ENCODE measurements at places on chromosomes 4 and X. TPM values are rescaled to one million over a fixed set of nuclear protein-coding genes. Genes with fewer than 3 reads are reported as not detected.

DNA sequence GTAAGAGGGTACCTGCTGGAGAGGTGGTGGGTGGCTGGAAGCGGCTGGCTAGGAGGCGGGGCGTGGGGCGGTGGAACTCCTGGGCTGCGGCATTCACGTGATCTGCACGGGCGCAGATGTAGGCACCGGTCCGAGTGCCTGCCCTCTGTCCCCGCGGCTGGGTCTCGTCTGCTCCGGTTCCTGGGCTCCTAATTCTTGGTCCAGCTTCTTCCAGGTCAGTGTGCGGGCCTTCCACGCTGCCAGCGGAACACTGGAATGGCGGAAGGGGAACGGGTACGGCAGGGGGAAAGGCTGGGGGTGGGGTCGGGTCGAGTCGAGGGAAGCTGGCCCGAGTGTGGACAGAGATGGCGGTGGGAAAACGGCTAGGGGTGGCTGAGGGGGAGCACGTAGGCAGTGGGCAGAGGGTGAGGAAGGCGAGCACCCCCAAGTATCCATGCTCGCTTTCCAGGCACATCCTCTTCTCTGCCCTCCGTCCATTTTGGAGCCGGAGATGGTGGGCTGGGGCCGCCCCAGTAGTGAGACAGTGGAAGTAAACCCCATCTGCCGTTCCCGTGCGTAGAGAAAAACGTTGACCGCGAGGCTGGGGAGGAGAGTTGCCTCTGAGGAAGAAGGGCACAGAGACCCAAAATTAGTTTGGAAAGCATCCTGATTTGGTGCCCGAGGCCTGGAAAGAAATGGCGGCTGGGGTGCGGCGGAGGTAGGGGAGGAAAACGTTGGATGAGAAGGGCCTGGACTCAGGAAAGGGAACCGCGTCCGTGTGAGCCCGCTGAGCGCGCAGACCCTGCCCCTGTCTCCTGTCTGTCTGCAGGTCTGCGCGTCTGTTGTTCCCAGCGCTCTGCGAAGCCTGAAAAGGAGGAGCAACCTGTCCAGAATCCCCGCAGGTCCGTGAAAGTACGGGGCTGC, at the start of gene TCEAL4:
TCEAL4 (plus strand) TSS at position 105 of the 903 bp plus-strand sequence. CDS start 1,161 bp downstream, outside the sequence.
- peak; percentile 36 for DNase-seq

DNA sequence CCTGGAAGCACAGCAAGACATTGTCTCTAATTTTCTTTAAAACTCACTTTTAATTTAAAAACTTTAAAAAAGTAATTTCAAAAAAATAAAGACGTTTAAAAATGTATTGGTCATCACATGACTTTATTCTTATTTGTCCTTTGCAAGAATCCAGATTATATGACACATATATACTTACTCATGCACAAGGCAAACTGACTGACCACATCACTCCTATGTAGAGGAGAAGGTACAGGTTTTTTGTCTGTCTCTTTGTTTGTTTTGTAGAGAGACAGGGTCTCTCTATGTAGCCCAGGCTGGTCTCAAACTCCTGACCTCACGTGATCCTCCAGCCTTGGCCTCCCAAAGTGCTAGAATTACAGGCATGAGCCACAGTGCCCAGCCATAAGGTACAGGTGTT, 28.6 kb downstream of the MAML3 start:
- DNase-seq: no peak

GRCh38 chrX:103330681-103331288, 746 bp downstream of the TCEAL7 start:
- DNase-seq: no peak

DNA sequence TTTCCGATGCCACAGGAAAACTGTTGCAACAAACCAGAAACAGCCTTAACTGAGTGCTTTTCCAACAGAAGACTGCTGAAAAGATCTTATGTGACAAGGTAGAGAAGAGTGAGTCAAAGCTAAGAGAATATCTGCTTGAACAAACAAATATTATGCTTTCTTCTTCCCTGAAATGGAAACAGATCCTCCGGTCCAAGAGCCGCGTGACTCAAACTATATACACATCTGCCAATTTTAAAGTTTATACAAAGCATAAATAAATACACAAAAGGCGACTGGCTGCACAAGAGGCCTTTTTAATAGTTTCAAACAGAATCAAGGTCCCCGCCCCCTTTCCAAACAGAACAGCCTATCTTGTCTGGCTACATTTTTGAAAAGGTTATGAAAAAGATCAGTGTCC, 329.7 kb upstream of the F9 start:
- no peak for DNase-seq

- DNase-seq: no peak
These were observed 105.1 kb downstream of the TRAPPC11 start for GRCh38 chr4:183763990-183764754.

- DNase-seq: no peak
These were observed 20.5 kb upstream of the WDR44 start for GRCh38 chrX:118325453-118325852.

DNA sequence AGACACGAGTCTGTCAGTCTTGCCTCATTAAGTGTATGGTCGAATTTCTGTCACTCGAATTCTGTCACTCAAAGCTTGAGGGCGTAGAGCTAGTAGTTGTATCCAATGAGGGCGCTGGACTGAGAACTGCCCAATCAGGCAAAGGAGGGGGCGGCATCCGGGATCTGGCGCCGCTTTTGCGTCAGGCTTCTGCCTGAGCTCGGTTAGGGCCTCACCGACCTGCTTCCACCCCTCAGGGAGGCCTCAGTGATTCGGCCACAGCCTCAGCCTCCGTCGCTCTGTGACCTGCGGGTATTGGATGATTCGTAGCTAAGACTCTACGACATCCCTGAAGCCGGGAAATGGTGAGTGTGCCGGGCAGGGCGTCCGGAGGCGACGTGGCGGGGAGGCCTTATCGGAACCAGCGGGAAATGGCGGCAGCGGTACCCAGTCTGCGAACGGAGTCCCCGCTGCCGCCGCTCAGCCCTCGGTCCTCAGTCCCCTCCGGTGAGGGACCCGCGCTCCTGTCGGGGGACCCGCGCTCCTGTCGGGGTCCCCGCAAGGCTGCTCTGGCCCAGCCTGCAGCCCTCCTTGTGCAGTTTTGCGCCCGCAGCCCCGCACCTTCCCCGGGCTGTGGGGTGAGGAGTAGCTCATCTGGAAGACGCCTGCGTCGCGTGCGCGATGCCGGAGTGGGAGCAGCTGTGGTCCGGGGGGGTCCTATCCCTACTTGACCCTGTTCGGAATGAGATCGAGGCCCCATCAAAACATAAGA, 88.3 kb downstream of the ZNF718 start:
- DNase-seq: peak; percentile 24

GRCh38 chrX:67544281-67545035, 637 bp downstream of the AR start:
- DNase-seq: no peak

DNA sequence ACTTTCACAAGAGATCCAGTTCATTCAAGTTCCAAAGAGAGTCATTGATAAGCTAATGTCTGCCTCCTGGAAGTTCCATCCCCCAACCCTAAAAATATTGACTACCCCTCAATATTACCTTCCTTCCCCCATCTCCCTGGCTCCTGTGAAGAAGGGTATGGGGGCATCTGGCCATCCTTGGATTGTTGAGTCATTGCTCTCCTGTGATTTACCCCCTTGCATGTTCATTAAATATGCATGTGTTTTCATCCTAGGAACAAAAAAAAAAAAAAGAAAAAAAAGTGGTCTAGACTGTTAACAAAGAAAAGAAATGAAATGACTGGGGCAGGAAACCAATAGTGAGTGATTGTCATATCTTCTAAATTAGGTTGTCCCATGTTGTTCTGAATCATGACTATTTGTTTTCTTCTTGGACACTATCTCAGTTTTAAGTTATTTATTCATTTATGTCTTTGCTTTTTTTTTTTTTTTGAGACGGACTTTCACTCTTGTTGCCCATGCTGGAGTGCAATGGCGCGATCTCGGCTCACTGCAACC, 51.9 kb upstream of the HUWE1 start:
- DNase-seq: no peak

PAGE4 gene
- not detected for total RNA-seq

FAM47A gene
- not detected for total RNA-seq

IL3RA gene
- not detected for total RNA-seq

GRCh38 chr4:64130907-64131306, 278.3 kb downstream of the TECRL start:
- no peak for DNase-seq

KIT gene
- total RNA-seq: 20.9 TPM

- no peak for DNase-seq
These were observed 533.9 kb downstream of the FSTL5 start for GRCh38 chr4:161629694-161630441.

GRCh38 chr4:102586644-102587021, 85.5 kb downstream of the NFKB1 start:
- DNase-seq: no peak

EXOC1 gene
- total RNA-seq: 29.1 TPM

DNA sequence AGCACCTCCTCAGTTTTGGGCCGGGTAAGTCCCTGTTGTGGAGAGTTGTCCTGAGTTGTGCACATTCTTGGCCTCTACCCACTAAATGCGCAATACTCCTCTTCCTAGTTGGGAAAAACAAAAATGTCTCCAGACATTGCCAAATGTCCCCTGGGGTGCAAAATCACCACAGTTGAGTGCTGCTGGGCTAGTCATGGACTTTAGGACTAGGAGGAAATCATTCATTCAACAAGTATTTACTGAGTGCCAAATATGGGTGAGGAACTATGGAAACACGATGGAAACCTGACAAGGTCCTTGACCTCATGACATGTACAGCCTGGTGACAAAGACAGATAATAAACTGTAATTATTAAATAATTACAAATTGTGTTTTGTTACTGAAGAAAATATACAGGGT, 71.6 kb downstream of the STX18 start:
- no peak for DNase-seq

- no peak for DNase-seq
These were observed 48.5 kb upstream of the IL15 start for GRCh38 chr4:141587897-141588296.

DNA sequence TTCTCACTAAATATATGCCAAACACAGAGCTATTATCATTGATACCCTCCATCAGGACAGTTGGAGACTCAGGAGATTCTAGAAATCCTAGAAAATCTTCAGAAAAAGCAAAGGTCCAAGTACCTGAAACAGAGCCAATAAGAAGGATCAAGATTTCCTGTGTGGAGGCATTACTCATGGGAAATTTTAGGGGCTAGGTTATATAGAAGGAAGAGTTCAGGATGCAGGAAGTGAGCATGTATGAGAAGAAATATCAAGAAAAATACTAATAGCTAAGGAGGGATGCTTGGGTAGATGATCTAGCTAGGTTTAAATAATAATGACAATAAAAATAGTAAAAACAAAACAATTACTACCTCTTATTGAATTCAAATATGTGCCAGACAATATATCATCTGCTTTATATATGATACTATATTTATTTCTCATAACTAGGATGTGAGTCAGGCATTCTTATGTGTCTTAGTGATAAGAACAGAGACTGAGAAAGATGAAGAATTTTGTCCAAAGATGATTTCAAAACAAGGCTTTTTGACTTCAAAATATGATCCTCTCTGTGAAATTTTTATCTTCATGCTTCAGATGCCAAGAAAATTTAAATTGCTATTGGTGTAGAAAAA, 66.4 kb upstream of the HHIP start:
- no peak for DNase-seq

TMSB4X gene
- 1,780 TPM for total RNA-seq

DNA sequence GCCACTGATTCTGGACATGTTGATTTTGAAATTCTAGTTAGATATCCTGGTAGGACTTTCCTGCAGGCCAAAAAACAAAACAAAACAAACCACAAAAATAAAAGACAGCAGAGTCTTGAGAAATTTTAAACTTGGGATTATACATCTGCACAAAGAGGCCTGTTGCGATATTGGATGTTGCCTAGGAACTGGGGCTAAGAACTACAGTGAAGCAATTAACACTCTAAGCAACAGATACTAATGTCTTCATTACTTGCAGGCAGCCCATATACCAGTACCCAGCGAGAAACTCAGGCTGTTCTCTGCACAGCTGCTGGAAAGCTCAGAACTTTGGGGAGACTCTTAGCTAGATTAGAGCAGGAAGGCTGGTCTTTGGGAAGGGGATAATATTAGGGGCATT, 69.1 kb upstream of the SCOC start:
- no peak for DNase-seq

- DNase-seq: peak; percentile 9
These were observed 292.9 kb downstream of the TLL1 start for GRCh38 chr4:166165829-166166420.

RTL3 gene
- not detected for total RNA-seq

DNA sequence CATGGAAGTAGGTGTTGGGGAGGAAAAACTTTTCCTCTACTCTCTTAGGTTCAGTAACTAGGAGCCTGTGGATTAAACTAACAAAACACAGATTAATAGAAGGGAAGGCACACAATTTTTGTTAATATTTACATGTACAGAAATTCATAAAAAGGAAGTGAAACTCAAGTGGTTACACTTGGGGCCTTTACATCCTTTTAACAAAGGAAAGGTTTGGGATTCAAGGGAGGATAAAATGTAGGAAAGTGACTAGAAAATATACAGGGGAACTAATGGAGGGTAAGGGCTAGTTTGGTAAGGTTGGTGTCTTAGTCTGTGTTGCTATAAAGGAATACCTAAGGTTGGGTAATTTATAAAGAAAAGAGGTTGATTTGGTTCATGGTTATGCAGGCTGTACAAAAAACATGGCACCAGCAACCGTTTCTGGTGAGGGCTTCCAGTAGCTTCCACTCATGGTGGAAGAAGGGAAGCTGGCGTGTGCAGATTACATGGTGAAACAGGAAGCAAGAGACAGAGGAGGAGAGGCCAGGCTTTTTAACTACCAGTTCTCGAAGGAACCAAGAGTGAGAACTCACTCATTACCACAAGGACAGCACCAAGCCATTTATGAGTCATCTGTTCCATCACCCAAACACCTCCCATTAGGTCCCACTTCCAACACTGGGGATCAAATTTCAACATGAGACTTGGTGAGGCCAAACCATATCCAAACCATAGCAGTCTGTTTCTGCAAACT, 124.4 kb downstream of the CHRDL1 start:
- no peak for DNase-seq

- no peak for DNase-seq
These were observed 15.2 kb upstream of the UVSSA start for GRCh38 chr4:1331591-1332353.

GRCh38 chr4:5756271-5756670, 45.3 kb downstream of the EVC start:
- no peak for DNase-seq

GRCh38 chr4:37533286-37534033, 152.7 kb downstream of the RELL1 start:
- no peak for DNase-seq

VSIG1 gene
- total RNA-seq: 85.3 TPM

DNA sequence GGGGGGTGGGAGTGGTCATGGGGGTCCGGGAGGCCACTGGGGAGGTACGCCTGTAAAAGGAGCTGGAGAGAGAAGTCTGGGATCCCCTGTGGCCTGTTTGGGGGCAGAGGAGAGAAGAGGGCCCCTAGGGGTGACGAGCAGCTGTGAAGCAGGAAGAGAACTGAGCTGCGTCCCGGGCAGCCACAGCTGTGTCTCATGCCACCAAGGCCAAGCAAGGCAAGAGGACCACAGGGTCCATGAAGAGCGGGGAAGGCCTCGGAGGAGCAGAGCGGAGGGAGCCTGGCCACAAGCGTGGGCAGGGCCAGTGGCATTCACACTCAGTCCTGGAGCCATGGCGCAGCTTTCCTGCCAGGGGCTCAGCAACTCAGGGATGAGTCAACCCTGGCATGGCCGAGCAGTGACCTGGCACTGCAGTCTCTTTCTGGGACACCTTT, 13.6 kb upstream of the NAT8L start:
- no peak for DNase-seq

GRCh38 chr4:12924728-12925320, 559.3 kb downstream of the RAB28 start:
- no peak for DNase-seq

RS1 gene
- total RNA-seq: not detected

Measured in progenitor cell of endocrine pancreas (in vitro differentiated cells).